ENCODE measurements at places on chromosomes 12 and 14.
A peak's percentile ranks its signal among the peaks of the same experiment; 100 is the strongest.

GRCh38 chr12:19230896-19231295 is 101.4 kb downstream of the PLEKHA5 start:
- DNase-seq: no peak

DNA sequence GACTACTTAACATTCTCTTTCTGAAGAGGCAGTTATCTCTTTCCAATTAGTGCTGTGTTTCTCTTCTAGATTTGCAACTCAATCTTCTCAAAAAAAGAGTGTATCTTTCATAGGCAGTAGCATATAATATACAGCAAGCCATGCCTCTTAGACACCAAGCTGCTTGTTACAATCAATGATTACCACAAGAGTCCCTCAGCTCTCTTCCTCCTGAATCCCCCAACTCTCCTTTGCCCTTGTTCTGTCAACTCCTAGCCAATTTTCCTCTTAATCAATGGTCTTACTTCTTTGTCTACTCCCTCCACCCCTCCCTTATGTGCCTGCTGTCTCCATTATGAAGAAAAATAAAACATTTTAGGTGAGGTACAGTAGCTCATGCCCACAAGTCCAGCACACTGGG is 2.6 kb downstream of the TMTC1 start:
- no peak for DNase-seq

- DNase-seq: no peak
Observed at GRCh38 chr12:16260206-16260605, 17.3 kb downstream of the SLC15A5 start.

DNA sequence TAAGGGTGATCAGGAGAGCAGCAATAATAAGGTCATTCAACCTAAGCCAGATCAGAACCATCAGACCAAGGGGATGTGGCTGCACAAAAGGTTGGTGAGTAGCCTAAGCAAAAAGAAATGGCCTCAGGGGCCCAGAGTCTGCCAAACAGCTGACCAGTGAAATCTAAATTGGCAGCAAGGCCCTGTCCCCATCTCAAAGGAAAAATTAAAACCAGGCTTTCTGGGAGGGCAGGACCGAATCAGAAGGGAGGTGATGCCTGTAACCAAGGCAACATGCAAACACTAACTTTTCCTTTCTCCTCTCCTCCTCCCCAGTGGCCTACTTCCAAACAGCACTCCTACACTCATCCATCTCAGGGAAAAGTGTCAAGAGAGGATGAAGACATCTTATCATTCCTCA is 256.4 kb downstream of the NUAK1 start:
- DNase-seq: no peak

- DNase-seq: peak; percentile 76
Observed at GRCh38 chr14:21268617-21269251, 508 bp downstream of the HNRNPC start.

- no peak for DNase-seq
Observed at GRCh38 chr14:103886304-103887169, 39.2 kb upstream of the PPP1R13B start.

DNA sequence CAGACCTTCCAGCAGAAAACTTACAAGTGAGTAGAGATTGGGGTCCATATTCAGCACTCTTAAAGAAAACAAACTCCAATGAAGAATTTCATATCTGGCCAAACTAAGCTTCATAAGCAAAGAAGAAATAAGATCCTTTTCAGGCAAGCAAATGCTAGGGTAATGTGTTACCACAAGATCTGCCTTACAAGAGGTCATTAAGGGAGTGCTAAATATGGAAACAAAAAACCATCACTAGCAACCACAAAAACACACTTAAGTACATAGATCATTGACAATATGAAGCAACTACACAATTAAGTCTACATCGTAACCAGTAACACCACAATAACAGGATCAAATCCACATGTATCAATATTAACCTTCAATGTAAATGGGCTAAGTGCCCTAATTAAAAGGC is 47.1 kb upstream of the CLEC14A start:
- no peak for DNase-seq

DNA sequence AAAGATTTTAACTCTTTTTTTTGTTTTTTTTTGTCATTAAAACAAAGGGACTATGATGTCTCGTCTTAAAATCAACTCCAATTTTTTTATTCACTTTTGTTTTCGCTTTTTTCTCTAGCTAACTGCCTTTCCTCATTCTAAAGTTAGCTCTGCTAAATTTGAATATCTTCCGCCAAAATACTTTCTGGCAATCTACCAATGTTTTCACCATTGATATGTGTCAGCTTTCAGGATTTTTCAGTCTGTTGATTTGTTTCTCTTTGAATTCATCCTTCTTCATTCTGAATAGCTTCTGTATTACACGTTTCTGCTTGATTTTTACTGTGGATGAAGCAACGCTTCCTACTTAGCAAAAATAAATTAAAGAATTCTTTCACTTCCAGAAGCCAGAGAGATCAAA is 38.7 kb upstream of the NOVA1 start:
- DNase-seq: no peak

DNA sequence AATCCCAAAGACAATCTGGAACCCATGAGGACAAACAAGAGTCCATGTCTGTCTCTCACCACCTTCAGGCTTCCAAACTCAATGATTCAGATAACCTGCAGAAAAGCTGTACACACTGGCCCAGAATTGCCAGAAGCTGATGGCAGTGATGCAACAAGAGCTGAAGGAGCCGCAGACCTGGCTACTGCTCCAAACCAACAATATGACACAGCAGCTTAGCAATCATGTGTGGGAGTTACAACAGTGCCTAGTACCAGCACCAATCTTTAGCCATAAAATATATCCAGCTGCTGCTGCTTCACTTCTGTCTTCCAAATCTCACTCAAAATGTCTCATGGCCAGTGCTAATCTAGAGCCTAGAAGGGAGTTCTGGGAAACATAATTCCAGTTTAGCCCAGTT is 22.0 kb downstream of the RPS6KA5 start:
- no peak for DNase-seq

DNA sequence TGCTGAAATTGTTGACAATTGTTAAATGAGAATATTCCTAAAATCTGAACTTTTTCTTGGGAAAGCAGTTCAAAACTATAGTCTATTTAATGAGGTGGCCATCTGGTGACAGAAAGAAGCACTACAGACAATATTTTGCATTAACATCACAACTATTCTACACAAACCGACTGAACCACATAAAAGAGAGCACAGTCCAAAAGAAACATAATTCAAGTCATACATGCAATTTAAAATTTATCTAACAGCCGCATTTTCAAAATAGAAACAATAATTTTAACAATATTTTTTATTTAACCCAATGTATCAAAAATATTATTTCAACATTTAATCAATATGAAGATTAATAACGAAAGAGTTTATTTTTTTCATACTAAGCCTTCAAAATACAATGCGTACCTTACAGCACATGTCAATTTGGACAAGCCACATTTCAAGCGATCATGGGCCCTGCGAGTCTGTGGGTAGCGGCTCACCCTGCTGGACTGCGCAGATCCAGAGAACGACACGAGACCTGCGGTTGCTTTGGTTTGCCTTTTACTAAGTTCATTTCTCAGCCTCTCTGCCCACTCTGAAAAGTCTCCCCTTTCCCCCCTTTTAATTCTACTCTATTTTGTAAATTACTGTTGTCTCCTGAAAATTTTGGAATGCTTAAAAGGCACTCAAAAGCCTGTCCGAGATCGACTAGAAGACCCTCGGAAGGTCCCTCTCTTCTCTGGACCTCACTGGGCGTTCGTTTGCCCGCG is 947 bp upstream of the LRRC9 start:
- peak; percentile 36 for DNase-seq

GRCh38 chr12:112904571-112904970 is 2.2 kb upstream of the OAS1 start:
- no peak for DNase-seq

DNA sequence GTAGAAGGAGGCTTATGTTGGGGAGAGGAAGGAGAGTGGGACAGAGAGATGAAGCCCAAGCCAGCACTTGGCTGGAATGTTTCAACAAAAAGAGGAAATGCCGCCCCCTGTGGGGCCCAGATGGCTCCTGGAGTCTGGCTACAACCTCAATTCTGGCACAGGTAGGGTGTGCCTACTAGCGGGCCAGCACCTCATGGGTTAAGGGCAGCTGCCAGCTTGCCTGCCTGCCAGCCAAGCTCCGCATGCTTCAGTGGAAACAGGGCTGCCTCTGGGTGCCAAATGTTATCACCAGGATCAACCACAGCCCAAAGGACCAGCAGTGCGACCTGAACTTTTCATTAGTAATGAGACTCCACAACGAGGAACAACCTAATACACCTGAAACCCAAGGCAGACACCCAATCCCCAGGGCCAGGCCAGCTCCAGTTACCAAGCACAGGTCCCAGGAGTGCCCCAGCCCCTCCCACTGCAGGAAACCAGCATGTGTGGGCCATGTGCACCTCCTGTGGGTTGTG is 11.3 kb downstream of the RAB15 start:
- no peak for DNase-seq

- DNase-seq: no peak
Observed at GRCh38 chr12:34126805-34127204, 104.5 kb downstream of the ALG10 start.

- DNase-seq: no peak
Observed at GRCh38 chr14:89621009-89621421, 204.0 kb upstream of the FOXN3 start.

DNA sequence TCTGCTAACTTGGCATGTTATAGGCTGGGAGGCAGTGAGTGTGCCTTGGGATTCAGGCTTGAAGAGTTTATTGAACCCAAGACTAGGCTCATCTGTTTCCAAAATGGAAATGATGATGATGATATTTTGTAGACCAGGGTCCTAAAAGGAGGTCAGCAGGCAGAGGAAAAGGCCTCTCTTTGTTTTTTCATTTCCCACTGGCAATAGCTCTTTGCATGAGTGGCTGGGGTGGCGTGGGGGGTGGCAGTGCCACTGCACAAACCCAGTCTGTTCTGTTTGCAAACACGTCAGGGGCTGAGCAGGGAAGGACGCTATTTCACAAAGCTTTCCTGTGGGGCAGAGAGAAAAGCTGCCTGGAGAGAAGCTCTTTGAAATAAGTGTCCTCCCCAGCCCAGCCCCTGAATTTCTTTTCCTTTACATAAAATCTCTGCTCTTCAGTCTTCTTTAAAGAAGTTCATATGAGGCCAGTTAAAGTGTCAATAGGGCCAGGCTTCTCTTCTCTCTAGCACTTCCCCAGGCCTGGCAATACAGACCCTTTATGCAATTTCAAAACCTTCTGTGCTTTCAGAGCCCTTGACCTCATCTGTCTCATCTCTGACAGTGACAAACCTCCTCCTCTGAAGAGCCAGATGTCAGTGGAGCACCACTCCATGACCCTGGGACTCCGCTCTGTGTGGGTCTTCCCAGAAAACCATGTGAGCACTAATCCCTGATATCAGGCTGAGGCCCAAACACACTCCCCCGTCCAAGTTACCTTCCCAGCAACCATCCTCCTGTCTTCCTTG is 72.8 kb downstream of the ZNF664 start:
- DNase-seq: no peak

DNA sequence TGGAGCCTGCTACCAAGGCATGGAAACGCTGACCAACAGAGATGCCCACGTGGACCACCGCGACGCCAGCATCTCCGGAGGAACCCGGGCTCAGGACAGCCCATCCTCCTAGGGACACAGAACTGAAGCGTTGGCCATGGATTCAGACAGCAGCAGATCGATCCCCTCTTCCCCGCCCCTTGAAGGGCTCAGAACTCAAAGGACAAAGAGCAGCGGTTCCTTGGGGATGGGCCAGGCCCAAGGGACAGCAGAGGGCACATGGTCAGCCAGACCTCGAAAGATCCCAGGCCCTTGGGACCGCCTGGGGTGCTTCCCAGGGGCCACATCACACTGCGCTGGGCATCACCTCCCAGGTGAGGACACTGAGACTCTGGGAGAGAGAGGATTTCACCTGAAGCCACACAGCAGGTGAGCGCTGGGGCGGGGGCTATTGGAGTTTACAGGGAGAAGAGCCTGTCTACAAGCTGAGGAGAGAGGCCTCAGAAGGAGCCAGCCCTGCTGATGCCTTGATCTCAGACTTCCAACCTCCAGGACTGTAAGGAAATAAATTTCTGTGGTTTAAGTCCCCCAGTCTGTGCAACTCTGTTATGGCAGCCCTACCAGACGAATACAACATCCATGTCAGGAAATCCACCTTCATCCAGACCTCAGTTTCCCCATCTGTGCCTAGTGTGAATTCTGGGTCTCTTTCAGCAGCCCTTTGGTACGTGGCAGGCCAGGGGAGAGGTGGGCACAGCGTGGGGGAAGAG is 49.4 kb downstream of the CCNK start:
- no peak for DNase-seq

DNA sequence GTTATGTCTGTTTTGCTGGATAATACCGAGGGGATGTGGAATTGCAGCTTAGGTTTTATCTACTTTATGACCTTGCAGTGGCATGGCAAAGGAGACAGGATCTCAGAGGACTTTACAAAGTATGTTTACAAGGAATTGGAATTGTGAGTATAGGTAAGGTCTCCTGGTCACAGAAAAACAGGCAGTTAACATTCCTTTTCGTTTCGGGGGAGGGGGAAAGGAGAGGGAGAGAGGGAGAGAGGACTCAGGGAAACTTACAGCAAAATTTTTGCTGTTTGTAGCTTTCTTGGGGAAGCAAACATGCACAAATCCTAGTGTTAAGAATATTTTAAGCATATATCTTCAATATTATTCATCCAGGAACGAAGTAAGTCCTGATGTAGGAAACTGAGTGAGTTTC is 590.5 kb upstream of the LRFN5 start:
- DNase-seq: no peak

GRCh38 chr12:93363841-93364297 is 13.9 kb upstream of the NUDT4 start:
- no peak for DNase-seq

DNA sequence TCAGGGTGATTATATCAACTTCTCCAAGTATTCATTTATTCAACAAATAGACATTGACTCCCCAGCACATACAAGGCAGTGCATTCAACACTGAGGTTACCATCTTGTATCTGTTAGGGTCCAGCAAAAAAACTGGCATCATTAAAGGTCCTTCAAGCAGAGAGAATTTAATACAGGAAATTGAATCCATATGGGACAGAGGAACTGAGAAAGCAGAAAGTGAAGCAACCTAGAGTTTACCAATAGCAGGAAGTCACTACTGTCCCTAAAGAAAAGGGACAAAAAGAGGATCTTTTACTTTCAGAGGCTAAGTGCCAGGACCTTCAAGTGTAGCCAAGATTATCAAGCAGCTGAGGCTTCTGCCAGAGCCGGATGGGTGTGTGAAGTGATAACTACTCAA is 237.8 kb upstream of the TBX3 start:
- no peak for DNase-seq

GRCh38 chr12:68178184-68178583 is 18.6 kb upstream of the IFNG start:
- no peak for DNase-seq

DNA sequence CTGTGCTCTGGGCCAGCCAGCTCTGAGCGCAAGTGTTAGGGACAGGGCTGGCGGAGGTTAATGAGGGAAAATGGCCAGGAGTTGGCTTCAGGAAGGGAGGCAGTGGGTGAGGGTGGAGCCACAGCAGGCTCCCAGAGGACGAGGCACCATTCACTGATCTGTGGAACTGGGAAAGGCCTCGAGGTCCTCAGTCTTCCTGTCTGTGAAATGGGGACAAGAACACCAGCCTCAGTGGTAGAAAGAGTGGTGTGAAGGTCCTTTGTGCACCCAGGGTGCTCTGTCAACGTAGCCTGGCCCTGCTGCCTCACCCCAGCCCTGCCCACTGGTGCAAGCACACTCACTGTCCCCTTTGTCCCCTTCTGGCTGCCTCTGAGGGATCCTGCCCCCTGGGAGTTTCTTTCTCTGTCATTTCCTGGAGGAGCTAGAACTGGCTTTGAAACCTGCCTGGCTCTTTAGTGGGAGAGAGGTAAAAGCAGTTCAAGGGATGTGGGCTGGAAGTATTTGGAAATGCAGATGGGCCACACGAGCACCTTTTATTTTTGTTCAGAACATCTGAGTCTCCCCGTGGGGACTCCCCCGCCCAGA is 25.0 kb downstream of the SYNDIG1L start:
- DNase-seq: no peak
